Posterior cingulate gyrus (tissue), 11 donors: ENCODE measurements at places on chromosomes 12 and 14.

- DNase-seq, result peak; percentile 26
Measured at GRCh38 chr12:20368114-20368650, at the start of gene PDE3A. PDE3A (plus strand) TSS chr12:20368537; CDS start chr12:20369285, 748 bp downstream.

DNA sequence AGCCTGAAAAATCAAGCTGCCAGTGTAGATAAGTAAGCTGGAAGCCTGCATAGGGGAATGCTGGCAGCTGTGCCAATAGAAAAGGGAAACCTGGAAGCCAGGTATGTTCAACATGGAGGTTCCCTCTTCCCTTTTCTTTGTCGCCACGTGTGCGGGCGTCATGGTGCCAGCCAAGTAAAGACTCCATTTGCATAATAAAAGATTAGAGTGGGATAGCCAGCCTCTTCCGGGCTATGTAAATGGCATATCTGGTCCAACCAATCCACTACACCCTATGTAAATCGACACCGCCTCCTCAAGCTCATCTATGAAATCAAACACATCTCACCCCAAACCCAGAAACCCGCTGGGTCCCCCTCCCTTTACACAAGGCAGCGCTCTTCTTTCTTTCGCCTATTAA is 5.6 kb upstream of the ADGRD1 start:
- DNase-seq, result no peak

DNA sequence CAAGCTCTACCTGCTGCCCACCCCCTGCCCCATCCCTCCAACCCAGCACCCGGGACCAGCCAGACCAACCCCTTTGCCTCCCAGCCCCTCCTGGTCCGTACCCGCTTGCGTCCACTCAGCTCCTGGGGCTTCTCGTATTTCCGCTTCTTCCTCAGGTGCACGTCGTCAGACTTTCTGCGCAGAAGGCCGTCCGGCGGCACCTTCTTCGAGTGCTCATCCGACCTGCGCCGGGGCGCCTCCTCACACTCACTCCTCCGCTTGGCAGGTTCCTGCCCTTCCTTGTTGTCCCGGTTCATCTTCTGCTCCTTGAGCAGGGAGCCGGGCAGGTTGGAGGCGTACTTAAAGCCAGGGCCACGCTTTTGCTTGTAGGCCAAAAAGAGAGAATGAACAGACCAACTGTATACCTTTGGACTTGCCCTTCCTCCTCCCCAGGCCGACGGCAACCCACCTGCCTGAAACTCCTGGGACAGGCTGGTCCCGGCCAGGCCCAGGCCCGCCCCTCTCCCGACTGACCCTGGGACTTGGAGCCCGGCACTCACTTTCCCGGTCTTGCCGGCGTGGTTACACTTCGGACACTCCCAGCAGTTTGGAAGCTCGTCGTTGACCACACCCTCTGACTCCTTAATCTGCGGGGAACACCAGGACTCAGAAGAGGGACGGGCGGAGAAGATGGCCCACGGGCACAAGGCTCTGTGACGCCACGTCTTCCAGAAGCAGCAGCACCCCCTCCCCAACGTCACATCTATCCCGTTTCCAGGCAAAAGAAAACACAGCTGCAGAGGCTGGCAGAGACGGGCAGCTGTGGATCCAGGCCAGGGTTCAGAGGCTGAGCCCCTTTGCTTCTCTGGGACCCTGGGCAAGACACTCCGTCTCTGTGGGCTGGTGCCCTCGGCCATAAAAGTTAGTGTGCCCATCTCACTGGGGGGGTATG is 44.3 kb downstream of the RNF34 start:
- no peak for DNase-seq

DNA sequence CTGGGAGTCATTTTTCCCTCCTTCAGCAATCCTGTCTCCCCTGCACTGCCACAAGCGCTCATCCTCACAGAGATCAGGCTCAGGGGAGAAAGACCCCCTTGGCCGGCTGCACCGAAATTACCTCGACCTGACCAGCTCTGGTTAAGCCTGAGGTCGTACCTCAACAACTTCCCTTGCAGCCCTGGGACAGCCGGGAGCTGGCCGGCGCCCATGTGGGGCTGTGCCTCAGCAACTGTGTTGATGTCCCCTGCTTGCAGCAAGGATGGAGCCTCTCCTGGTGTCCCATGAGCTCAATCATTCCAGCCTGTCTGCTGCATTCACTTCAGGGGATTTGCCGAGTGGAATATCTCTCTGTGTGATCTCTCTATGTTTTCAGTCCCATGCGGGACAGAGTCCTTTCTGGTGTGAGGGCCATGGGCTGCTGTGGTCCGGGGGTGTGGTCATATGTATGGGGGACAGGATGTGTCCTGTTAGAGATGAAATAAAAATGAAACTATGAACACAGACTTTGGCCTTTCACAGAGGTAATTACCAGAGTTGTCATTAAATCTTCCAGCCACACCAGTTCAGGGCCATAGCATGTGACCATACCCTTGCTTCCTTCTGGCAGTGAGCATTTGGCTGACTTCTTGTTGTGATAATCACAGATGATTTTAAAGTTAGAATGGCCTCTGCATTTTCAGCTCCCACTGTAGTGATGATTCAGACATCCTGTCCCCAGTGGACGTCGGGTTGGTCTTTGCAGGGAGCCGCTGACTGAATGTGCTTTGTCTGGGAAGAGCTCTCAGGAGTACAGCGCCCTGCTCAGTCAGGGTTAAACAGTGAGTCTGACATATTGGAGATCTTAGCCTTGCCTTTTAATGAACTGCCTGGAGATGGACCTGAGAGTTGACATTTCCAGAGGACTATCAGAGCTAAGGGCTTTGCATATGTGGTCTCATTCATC is 405.9 kb downstream of the AACS start:
- DNase-seq, result no peak

DNA sequence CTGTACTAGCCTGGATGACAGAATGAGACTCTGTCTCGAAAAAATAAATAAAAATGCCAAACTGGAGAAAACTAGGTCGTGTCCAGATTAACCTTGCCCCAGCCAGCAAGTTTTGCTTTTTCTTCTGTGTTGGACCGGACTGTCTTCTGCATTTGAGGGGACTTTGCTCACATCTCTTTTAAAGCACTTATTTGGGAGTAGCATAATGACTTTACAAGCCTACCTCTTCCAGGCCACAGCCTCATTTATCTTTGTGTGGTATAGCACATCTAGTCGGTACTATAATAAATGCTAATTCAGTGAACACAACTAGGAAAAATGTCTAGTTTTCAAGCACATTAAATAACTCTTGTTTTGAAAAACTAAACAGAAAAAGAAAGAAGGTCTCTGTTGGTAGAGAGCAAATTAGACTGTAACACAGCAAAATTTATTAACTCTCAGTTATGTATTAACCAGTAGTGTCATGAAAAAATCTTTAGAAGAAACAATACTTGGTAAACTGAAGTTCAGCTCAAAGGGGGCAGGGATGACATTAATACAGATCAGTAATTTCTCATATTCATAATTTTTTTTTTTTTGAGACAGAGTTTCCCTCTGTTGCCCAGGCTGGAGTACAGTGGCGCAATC is 52.0 kb downstream of the WDHD1 start:
- DNase-seq, result no peak

GRCh38 chr12:124564971-124565491 is 2.4 kb downstream of the NCOR2 start:
- peak; percentile 96 for DNase-seq

DNA sequence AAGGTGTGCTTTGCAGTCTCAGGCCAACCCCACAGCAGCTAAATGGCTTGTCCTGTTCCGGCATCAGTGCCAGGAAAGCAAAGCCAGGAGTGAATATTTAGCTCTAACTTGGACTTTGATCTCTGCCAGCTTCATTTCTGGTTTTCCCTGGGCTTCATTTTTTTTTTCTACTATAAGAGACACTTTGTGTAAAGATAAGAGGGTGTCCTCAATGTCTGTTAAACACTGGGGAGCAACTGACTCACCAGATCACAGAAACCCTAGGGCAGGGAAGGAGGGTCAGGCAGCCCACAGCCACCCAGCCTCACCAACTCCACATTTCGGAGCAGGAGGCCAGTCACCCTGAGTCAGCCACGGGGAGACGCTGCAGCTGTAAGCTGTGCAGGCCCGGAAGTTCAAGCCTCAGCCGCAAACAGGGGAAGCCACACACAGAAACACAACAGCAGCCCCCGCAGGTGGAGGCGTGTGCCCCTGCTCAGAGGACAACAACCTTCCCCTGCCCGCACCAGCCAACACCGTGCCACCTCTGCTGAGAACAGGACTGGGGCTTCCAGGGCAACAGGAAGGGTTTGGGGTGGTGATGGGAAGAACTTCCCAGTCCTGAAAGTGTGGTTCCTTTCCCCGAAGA is 6.3 kb downstream of the TNFRSF1A start:
- no peak for DNase-seq

DNA sequence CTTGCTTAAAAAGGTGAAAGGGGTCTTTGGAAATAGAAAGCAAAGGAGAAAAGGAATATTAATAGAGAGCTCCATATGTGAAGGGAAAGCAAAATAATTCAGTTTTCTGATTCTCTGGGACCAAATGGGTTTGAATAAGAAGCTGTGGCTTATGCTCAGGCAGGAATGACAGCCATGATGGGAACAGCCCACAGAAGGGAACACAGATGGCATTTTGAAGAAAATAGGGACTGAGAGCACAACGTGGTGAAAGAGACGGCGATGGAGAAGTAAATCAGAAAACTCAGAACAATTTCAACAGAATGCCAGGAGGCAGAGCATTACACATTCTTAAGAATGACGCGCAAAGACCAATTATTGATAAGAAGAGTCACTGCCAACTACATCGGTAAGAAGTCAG is 102.8 kb downstream of the STXBP6 start:
- no peak for DNase-seq

- no peak for DNase-seq
Measured at GRCh38 chr12:51695241-51696010, 104.4 kb downstream of the SCN8A start.

GRCh38 chr14:24508155-24508840 is at the start of gene CMA1:
CMA1 (minus strand) TSS chr14:24508265; CDS start chr14:24508235, 30 bp downstream.
- no peak for DNase-seq

DNA sequence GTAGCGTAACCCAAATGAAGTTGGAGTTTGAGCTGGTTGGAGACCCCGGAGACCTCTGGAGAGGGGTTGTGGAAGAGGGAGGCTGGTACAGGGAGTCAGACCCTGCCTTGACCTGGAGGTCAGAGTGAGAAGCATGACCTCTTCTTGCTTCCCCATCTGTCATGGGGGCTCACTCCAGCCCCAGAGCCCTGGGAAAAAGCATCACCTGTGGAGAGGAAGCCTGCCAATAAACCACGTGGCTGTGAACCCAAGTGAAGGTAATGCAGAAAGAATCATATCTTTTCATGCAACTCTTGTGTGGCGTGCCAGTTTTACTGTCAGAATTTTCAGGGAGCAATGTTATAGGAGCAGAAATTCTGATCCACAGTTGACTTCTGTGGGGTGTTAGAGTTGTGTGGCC is 178.5 kb upstream of the PRICKLE1 start:
- DNase-seq, result no peak

- DNase-seq, result no peak
Measured at GRCh38 chr12:11980115-11980514, 90.6 kb upstream of the BCL2L14 start.

- DNase-seq, result peak; percentile 99
Measured at GRCh38 chr14:72926292-72927028, at the start of gene DCAF4. DCAF4 (plus strand) TSS chr14:72926464; CDS start chr14:72937979, 11,515 bp downstream.

DNA sequence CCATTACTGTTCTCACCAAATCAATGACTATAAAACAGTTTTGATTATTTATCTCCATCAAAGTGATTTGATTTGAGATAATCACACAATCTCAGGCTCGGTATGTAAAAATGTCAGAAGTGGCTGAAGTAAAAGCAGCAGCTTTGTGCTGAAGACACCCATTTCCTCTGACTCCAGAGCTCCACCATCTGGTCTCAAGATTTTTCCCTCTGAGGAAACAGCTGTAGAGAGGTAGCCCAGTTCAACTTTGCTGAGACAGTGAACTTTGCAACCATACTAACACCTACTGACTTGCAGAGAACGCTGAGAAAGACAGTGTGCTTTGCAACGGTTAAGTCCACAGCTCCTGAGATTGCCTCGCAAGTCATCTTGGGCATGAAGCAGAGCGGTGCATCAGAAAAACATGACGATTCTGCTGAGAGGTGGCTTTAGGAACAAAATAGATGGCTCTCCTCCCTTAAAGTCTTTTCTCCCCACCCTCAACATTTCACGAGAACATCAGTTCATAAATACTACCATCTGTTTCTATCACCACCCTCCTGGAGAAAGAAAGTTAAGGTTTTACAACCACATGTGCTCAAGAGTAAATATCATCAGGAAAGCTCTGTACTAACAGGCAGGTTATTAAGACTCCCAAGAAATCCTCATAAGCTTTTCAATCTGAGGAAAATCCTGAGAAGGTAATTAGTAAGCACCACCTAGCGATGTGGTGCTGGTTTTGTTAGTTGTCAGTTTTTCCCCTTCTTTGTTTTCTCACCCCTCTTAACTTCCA is 34.8 kb downstream of the HIGD1C start:
- no peak for DNase-seq

DNA sequence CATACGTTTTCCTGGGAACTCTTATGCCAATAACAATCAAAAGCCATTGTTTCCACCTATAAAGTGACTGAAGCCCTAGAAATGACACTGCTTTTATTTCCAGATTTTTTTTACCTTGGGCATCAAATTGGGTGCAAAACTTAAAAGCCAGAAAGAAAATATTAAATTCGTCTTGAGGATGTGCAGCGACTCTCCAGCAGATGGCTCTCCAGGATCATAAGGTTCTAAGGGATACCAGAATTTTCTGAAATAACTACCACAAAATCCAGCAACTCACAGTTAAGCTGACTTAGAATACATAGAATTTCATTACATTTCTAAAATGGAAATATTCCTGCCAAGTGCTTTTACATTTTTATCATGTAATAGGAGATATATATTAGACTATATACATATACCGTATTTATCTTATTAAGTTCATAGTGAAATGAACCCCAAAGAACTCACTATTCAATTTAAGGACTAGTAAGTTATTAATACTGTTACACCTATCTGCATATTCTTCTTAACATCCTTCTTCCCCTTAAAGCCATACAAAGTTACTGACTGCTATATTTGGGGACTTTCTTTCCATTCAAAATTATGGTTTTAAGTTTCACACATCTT is 44.0 kb downstream of the ARMH4 start:
- no peak for DNase-seq
